ENCODE measurements at places on chromosomes 16 and 17. TPM values are rescaled to one million over a fixed set of nuclear protein-coding genes. Genes with fewer than 3 reads are reported as not detected.

DNA sequence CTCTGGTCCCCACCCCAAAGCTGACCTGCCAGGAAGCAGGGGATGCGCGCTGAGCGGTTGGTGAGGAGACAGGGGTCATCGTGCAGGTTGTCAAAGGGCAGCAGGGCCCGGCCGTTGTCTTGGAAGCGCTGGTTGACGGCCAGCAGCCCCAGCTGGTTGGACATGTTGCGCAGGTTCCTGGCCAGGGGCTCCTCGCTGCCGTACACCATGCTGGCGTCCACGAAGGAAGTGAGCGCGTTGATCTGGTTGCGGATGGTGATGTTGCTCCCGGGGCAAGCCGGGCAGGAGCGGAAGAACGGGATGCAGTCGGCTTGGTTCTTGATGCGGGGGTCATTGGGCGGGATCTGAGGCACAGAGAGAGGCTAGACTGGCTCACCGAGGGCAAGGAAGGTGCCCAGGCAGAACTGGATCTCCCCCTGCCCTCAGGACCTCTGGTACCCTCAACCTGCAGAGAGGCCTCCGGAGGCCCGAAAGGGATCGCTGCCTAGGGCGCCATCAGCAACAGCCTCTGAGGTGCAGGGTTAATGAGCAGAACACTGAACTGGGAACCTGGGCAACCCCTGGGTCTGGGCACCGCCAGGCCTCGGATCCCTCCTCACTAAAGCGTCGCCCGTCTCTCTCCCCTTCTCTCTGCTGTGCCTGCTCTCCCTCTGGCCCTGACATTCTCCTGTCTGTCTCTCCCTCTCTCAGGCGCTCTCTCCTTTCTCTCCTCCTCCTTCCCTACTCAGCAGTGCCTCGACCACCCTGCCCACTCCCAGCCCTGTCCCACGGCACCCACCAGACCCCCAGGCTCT is 2.7 kb downstream of the MPO start:
- DNase-seq, result no peak

- no peak for DNase-seq
Observed at GRCh38 chr16:51757124-51757470, 606.0 kb upstream of the SALL1 start.

DNA sequence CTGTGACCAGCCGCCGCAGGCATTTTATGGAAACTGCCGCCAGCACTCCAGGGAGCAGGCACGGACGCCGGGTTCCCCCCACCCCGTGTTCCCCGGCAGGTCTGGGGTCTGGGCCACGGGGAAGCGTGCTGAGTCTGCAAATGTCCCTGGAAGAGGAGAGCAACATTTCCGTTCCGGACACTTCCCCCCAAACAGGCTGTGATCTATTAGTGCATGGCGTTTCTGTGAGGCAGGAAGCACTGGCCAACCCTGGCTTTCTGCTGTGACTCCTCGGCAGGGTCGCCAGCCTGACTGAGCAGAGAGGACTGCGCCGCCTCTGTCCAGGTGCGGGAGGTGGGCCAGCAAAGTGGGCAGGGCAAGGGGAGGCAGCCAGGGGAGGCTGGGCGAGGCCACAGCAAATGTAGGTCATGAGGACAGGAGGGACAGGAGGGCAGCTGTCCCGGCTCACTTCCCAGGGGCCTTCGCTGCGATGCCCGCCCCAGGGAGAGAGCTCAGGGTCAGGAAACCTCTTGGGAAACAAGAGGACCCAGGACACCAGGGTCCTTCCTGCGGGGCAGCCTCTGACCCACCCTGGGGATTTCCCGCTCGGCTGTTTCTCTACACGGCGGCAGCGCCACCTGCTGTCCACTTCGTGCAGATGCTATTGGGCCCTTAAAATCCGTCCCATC is 9.5 kb downstream of the FOXF1 start:
- peak; percentile 77 for DNase-seq

DNA sequence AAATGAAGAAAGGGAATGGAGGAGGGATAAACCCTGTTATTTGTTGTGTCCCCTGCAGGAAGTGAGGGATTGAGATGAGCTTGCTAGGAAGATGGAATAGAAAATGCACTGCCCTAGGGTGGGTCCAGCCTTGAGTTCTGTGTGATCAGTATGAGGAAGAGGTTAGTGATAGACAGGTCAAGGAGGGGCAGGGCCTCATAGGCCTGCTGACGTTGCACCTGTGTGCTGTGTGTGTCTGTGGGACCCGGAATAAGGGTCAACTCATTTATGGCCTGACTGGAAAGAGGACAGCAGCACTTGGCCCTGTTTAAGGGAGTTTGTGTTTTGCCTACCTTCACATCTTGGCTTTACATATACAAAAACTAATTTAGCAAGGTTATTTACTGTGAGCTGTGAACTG is 26.3 kb downstream of the DEF8 start:
- no peak for DNase-seq

The MARVELD3 gene
- total RNA-seq, result 10.3 TPM

DNA sequence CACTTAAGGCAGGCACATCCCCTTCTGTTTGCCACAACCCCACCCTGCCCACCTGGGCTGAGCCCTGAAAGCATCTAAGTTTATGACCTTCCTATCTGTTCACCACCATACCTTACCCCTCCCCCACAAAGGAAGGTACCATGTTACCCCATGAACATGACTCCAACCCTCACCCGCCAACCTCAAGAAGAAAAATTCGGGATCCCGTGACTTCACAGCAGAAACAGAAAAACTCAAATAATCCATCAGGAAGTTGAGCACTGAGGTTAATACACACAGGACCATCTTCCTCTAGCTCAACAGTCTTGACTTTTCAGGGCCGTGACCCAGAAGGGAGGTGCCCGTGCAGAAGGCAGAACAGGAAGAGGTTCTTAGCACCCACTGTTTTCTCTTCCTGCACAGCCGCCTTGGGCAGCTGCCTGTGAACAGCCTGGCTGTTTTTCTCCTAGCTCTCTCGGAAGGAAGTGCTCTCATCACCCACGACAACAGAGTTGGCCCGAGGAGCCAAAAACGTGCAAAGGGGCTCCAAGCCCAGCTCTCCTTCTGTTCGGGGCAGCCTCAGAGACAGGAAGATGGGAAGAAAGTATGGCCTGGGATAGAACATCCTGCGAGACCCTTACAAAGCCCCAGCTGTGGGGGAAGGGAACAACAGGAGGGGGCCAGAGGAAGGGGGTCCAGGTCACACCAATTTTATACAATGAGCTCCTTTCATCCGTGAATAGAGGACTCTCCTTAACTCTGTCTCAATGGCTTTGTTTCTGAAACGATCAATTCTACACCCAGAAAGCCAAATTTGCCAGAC is 101.1 kb downstream of the XYLT1 start:
- no peak for DNase-seq

The NME2 gene
- 412 TPM for total RNA-seq

The TMEM106A gene
- total RNA-seq, result 18.1 TPM

GRCh38 chr17:66344473-66344872 is 42.1 kb downstream of the PRKCA start:
- no peak for DNase-seq

The SMG1 gene
- 94.4 TPM for total RNA-seq

DNA sequence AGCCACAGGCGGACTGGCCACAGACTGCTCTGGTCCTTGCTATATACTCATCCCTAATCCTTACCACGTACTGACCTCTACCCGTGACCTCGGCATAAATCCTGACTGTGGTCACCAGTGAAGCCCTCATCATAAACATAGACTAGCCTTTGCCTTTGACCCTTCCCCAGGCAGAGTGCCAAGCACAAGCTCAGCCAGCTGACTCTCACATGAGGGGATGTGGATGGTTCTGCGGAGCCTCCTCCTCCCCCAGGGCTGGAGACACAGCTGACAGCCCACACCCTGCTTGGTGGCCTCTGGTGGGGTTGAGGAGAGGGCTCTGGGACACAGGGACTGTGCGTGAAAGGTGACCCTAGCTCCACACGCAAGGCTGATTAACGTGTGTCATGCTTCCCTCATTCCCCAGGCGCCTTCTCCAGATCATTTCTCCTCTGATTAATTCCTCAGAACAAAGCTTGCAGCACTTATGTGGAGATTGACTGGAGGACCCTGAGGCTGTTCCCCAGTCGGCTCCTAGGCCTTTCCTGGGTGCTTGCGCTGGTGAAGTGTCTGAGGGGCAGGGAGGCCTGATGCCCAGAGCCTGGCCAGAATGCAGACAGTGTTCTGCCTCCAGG is 241.5 kb upstream of the NLRP1 start:
- peak; percentile 65 for DNase-seq

- DNase-seq, result no peak
Observed at GRCh38 chr17:35089586-35090296, 26.2 kb upstream of the RFFL start.

DNA sequence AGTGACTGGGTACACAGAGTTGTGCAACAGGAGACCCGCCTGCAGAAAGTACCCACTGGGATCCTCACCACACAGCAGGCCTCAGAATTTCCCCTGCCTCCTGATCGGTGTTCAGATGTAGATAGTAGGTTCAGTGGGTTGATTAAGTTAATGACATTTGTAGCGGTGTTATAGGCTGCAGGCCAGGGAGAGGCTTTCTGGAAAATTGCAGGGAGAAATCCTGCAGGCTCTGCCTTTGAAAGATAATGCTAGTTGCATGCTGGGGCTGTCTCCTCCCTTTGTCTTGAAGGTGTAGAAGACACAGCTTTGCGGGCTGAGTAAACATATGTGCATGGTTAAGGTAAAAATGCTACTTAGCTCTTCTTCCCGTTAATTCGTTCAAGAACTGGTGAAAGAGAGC is 406.3 kb upstream of the RBFOX1 start:
- no peak for DNase-seq

DNA sequence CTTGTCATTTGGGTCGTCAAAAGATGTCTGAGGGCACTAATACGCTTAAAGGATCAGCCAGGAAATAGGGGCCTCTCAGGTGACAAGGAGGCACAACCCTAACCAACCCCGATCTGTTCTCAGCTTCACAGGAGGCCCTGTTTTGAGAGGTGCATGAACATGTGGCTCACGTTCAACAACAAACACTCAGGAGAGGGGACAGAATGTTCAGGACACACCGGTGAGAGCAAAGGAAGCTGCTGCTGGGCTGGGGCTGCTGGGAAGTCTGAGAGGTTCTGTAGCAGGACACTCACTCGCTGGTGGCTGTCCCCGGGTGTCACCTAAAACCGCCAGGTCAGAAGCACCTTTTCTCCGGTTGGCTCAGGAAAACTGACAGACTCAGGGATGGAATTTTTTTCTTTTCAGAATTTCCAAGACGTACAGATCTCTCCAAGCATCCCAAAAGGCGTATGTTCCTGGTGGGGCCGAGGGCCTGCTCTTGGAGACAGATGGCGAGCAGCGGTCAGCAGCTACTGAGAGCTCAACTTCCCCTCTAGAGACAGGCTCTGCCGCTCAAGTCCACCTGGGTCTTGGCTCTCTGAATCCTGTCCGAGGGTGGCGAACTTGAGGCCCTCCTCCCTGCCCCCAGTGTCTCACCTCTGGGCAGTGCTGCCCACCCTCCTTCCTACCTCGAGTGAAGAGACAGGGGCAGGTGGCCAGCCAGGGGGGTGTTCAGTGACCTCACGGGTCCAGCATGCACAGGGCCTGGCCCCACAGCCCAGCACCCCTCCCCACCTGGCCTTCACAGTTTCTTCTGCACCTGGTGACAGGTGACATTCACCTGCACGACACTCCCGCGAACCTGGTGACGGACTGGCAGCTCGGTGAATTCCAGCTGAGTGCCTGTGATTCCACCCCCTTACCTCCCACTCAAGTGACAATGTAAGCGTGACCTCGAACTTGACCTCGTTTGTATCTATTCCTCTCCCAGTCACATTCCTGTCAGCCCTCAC is 22.9 kb downstream of the CLUH start:
- DNase-seq, result peak; percentile 70

The PERCC1 gene
- total RNA-seq, result not detected

The OR4D1 gene
- 0.06 TPM for total RNA-seq

GRCh38 chr17:48546137-48546923 is 1.4 kb upstream of the HOXB2 start:
- DNase-seq, result peak; percentile 87

GRCh38 chr16:53888222-53888621 is 184.3 kb downstream of the FTO start:
- no peak for DNase-seq

The CDK3 gene
- total RNA-seq, result 7.1 TPM

The TMEM220 gene
- total RNA-seq, result 13.3 TPM

The ZNF276 gene
- 35.4 TPM for total RNA-seq

The PLLP gene
- total RNA-seq, result 64.4 TPM

GRCh38 chr17:76527430-76528111 is 9.9 kb downstream of the CYGB start:
- DNase-seq, result peak; percentile 81

GRCh38 chr16:12095275-12096156 is 119.0 kb downstream of the SNX29 start:
- peak; percentile 88 for DNase-seq

GRCh38 chr16:7236824-7237410 is 95.7 kb upstream of the RBFOX1 start:
- DNase-seq, result no peak

The TEX14 gene
- 0.22 TPM for total RNA-seq

The TPSG1 gene
- 3.4 TPM for total RNA-seq

- DNase-seq, result peak; percentile 94
Observed at GRCh38 chr17:78883089-78883532, 19.9 kb downstream of the CEP295NL start.

DNA sequence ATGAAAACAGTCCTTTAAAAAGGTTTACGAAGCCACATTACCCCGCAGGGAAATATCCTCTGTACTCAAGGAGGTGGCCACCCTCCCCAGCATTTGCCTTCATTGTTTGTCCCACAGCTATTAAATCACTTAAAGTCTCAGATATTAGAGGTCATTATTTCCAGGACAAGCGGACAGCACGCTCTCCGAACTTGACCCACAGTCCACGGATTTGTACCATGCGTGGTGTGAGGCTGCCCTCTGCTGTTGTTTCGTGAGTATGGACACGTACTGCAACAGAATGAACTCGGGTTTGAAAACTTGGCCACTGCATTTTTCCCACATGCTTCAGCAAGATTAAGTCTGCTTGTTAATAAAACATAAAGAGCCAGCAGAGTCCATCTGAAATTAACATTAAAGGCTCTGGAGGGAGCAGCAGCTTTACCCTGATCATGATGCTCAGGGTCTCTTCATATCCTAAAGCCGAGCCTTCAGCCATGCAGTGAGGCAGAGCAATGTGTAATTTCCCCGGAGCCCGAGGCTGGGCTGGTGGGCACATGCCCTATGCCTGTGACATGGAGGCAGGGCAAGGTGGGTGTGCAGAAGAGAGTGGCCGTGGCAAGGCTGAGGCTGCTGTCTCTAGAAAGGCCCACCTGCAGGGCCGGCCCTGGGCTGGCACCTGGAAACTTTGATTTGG is 19.7 kb downstream of the MEAK7 start:
- DNase-seq, result no peak

- DNase-seq, result no peak
Observed at GRCh38 chr17:43406676-43407645, 8.2 kb downstream of the ARL4D start.

GRCh38 chr17:17789410-17789809 is 47.4 kb downstream of the SREBF1 start:
- DNase-seq, result no peak

DNA sequence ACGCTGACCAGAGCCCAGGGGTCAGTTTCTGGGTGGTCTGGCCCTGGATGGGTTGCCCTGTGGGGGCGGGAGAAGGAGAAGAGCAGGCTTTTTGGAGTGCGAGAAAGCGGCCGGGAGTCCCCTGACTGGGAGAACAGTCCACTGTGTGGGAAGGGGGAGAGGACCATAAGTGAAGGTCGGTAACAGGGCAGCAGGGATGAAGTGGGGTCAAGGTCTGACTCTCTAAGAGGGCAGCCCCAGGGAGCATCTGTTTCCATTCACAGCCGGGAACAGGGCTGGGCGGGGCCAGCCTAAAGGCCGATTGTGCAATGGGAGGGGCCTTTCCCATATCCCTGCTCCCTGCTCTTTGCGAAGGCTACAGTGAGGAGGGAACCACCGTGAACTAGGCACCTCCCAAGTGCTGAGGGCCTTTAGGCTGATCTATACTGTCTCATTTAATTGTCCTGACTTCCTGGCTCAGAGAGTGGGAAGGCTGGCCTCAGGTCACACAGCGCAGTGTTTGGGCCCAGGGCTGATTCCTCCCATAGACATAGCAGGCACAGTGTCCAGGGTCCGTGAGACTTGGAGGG is 10.4 kb upstream of the WFDC1 start:
- DNase-seq, result peak; percentile 56

All from kidney (tissue), 22 donors.